Epithelial cell of esophagus (primary cell): ENCODE measurements at places on chromosomes 3 and 15.

DNA sequence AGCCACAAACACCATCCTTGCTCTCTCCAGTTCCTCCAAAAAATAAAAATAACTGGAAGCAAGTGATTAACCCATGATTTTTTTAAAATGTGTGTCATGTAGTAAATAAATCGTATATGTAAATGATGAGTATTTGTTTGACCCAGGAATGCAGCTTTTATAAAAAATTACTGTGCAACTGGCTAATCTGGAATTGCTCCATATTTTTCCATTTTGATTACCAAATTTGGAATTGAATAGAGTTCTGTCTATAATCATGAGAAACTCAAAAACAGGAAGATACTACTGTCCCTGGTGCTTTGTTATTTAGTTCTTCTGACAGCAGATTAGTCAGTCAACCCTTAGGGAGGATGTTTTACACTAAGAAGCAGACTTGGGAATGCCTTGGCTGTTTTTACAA lies 116.2 kb downstream of the CCNL1 start:
- no peak for DNase-seq

DNA sequence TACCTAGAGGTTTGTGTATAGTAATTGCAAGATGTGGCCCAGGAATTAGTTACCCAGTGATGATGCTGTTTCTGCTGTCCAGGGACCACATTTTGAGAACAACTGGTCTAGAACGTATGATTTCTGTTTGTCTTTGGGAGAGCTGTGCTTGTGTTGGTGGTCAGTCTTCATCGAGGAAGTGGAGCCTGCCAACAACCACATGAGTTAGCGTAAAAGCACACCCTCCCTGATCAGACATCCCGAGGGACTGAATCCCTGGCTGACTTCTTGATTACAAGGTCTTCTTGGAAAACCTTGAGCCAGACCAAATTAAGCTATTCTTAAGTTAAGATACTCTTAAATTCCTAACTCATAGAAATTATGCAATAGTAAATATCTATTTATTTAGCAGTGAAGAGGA lies 81.7 kb upstream of the ZPLD1 start:
- DNase-seq, result no peak

GRCh38 chr15:81271761-81272644 lies 51.9 kb downstream of the STARD5 start:
- no peak for DNase-seq

DNA sequence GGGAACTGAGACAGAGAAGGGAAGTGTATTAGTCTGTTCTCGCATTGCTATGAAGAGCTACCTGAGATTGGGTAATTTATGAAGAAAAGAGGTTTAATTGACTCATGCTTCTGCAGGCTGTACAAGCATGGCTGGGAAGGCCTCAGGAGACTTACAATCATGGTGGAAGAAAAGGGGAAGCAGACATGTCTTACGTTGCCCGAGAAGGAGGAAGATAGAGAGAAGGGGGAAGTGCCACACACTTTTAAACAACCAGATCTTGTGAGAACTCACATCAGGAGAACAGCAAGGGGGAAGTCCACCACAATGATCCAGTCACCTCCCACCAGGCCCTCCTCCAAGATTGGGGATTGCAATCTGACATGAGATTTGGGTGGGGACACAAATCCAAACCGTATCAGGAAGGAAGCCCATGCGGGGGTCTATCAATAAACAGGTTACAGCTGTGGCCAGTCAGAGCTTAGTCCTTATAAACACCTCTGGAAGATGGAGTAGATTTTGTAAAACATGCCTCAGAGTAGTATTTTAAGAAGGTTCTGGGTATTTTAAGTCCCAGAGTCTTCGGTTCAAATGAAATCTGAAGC lies 153.9 kb downstream of the GHSR start:
- DNase-seq, result no peak

- peak; percentile 40 for DNase-seq
Measured at GRCh38 chr3:143016321-143016972, 15.1 kb downstream of the U2SURP start.

- no peak for DNase-seq
Measured at GRCh38 chr3:151351219-151351618, 21.9 kb upstream of the P2RY13 start.

DNA sequence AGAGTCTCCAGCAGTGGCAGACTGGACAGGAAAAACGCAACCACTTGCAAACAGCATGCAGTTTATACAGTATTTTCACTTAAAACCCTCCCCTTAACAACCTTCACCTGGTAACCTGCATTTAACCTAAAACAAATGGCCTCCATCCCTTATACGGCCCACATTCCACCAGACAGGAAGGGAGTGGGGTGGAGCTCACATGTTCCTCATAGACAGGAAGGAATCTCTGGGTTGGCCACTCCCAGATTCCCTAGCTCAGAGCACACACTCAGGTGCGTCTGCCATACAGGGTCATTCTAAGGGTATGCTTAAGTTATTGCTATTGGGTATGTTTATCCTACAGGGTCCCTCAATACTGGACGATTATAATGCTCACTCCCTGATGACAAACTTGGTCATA lies 16.8 kb upstream of the ABHD2 start:
- DNase-seq, result peak; percentile 29

DNA sequence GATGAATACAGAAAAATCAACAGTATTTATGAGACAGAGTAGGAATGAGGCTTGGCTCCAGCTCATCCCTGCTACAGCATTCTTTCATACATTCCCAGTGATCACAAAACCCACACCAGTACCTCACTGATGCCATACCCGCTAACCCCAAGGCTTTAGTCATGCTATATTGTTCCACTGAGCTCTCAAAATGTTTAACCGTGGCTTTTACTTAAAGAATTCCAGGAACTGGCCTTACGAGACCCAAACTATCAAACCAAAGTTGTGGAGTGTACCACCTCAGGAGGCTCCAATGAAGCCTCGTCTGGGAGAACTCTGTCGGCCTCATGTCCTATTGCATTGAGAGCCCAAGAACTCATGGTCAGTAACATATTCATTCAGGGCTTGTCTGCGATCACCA lies 278.9 kb downstream of the ULK4 start:
- DNase-seq, result peak; percentile 4

- DNase-seq, result no peak
Measured at GRCh38 chr3:8152821-8153418, 348.7 kb upstream of the LMCD1 start.

DNA sequence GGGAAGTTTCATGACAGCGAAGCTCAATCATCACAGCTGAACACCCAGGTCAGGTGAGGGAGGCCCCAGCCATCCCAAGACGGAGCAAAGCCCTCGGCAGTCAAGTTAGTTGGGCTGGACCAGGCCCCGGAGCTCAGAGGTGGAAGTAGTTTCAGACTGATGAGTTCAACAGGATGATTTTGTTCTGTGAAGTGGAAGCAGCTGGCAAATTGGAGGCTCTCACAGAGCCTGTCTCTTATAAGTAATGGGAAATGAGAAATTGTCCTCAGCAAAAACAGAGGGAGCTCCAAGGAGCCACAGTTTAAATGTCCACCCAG lies 245.1 kb downstream of the XXYLT1 start:
- no peak for DNase-seq

- DNase-seq, result no peak
Measured at GRCh38 chr15:66830823-66831222, 128.8 kb downstream of the SMAD6 start.
